ENCODE measurements at places on chromosomes 11 and 22.
A peak's percentile ranks its signal among the peaks of the same experiment; 100 is the strongest.

DNA sequence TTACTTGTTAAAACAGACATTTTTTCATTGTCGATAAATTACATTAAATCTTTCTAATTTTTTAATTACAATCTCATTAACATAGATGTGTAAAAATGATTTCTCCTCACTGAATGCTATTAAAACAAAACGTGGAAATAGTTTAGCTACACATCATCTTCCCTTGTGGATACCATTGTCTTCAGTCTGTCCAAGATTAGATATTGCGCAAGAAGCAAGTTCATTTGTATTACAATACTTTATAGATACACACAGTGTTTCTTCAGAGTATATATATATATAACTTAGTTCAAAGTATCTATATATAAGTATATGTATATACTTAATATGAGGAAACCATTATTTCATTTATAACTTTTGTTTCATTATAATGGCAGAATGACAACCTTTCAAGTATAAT lies 883.3 kb upstream of the CNTN5 start:
- DNase-seq = no peak

- no peak for DNase-seq
These were observed 18.7 kb upstream of the DBX1 start for GRCh38 chr11:20178976-20179375.

DNA sequence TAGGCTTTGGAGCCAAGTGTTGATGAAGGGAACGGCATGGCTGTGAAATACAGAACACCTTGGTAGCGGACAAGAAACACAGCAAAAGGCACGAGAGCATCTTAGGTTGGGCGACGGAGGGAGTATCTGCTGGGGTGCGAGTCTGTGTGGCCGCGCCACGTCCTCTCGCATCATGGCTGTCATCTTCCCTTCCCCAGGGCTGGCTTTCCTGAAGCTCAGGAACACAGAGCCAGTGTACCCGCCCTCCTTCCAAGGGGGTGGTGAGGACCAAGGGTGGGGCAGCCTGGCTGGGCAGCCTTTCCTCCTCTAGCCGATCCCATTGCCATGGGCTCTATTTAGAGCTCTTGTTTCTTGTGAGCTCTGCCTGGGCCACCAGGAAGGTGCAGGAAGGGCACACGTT lies 154.4 kb downstream of the FEZ1 start:
- DNase-seq = no peak

DNA sequence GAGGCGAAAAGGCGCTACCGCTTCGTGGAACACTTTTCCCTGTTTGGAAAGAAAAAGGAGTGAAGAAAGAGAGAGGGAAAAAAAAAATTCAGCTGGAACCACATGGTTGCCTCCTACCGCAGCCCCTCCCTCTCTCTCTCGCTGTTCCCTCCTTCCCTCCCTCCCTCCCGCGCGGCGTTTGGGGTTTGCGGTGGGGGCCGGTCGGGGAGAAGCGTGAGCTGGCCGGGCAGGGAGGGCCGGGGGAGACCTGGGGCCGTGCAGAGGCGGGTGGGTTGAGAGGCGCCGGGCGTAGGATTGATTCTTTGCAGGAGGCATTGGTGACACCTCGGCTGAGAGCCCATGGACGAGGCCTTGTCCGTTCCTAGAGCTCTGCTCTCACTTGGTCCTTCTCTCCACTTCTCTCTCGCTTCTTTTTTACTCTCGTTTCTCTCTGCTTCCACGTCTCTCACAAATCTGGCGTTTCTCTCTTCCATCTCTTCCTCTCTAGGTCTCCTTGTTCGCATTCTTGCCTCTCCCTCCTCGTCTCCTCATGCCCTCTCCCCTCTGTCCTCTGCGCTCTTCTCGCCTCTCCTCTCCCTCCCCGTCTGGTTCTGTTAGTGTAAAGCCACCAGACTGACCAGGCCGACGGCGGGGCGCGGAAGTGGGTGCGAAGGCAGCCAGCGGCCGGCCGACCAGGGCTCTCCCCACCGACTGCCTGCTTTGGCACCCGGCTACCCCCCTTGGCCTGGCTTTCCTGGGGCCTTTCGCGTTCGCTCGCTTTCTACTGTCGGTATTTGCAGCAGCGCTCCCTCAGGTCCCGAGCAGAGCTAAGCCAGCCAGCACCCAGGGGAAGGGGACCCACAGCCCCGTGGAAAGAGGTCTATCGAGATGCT lies at the start of gene CLMP:
TSS of gene CLMP (minus strand) at position 61 of the 872 bp plus-strand sequence. CDS start 308 bp downstream, outside the sequence.
- peak; percentile 15 for DNase-seq

- DNase-seq = no peak
These were observed 73.3 kb downstream of the MRGPRX1 start for GRCh38 chr11:18865951-18866350.

DNA sequence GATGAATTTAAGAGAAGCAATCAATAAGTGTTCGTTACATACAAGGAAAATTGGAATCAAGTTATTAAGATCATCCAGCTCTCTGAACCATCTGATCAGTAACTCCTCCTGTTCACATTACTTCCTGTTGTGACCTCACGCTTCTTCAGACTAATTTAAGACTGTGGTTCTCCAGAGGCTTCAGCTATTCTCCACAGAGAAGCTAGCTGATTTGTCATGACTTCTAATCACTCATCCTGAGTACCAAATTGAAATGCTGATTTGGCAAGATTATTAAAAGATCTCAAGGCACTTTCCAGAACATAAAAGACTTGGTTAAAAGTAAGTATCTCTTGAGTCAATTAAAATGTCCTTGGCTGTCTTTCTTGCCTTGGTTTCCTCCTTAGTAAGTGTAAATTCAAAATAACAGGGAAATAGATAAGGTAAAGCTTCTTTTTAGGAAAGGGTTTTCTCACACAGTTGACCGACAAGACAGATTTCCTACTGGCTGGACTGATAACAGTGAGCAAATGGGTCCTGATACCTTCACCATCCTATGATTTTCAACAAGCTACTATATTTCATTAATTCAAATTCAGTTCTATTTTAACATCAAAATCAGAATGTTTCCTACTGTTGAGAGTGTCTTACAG lies 38.5 kb downstream of the GAB2 start:
- DNase-seq = no peak

DNA sequence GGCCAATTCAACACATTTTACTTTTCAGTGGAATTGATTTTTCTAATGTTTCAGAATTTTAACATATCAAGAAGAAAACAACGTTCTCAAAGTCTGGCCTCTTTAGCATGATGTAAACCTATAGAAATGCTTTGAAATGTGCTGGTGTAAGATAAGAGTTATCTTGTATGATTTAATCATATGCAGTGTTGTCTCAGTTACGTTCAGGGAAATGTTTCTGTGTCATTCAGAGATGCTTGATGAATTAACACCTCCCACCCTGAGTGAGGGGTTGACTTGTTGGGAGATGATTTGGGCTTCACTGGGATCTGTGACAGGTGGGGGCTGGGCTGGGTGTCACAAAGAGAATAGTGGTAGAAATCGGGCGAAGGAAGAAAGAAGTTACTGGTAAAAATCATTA lies 15.7 kb upstream of the MYO18B start:
- DNase-seq = no peak

All from activated CD4-positive, alpha-beta T cell treated with anti-CD3 and anti-CD28 coated beads, Interleukin-2, amount 50 U/mL, for 48 hours (primary cell).